ENCODE measurements at places on chromosomes 12 and 14.

DNA sequence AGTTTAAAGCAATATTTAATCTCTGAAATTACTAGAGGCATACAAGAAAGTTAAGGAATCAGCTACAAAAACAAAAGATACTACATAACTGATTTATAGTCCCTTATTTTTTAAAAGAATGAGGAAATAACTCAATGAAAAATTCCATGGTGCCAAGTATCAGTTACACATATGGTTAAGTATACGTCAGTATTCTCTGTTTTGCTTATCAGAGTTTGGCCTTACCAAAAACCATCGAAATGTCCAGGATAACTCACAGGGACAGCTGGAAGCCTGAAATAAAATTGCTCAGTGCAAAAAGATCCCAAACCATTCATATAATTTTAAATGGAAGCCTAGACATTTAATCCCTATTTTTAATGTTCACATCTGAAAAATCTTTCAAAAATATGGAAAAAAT is 3.6 kb downstream of the CFL2 start:
- DNase-seq, result no peak

DNA sequence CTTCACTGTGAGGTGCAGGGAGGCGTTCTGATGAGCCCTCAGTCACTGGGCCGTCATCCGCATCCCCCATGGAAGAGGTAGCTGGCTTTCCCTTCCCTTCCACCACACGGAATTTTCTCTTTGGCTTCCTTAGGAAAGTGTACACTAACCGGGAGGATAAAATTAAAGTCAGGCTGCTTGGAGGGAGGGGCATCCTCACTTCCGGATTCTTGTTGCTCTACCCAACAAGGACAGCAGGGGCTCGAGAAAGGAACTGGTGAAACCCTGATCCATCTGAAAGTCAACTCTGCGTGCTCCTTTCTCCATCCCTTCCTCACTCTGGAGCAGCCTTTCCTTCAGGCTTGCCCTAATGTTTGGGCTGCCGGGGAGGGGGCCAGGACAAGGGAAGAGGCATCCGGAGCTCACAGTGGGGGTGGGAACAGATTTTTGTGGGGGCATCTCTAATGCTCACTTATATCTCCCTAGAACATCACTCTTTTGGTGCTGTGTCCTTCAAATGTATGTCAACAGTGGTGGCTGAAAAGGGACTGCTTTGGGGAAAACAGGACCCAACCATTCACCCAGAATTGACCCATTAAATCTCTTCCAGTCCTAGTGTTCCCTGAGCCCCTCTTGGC is 101.4 kb upstream of the FKBP4 start:
- DNase-seq, result no peak

- DNase-seq, result no peak
Observed at GRCh38 chr12:127024791-127025190, 1242.2 kb upstream of the TMEM132C start.

DNA sequence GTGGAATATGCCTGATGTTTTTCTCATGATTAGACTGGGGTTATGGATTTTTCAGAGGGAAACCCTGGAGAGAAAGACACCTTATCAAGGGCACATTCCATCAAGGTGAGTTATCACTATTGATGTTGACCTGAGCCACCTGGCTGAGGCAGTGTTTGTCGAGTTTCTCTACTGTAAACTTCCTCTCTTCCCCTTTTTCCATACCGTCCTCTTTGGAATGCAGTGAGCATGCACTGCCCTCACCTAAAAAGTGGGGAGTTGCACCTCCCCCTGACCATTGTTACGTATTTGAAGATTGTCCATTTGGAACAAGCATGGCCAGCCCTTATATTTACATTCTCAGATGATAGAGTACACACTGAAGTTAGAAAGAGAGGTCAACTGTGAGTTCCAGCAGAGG is 53.9 kb upstream of the PWP1 start:
- no peak for DNase-seq

DNA sequence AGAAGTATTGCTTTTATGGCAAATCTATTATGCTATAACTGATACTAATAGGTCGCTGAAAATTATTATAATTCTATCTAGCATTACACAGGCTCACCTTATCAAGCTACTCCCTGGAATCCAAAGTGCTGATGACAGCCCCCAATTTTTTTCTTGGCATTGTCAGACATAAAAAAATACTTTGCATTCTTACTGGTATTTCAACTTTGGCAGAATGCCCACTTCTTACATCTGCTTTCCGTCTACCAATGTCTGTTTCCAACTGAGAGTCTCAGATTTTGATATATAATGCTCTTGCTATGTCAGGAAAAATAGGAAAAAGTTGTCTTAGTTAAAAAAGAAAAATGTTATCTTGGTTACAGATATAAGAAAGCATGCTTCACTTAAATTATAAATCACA is 615.4 kb downstream of the C12orf50 start:
- no peak for DNase-seq

DNA sequence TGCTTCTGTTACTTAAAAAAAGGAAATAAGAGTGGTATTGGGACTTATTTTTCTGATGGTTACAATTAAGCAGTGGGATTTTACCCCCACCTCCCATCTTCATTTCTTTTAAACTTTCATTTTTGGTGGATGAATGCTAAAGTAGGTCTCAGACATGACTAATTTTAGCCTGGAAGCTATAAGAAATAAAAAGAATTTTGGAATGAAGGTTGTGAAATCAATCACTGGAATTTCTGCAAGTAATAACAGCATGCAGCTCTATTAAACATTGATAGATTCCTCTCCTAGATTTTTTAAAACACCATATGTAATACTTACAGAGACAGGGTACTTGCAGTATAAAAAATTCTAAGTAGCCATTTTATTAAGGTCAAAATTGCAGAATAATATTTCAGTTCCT is 164.2 kb upstream of the CLEC14A start:
- no peak for DNase-seq

DNA sequence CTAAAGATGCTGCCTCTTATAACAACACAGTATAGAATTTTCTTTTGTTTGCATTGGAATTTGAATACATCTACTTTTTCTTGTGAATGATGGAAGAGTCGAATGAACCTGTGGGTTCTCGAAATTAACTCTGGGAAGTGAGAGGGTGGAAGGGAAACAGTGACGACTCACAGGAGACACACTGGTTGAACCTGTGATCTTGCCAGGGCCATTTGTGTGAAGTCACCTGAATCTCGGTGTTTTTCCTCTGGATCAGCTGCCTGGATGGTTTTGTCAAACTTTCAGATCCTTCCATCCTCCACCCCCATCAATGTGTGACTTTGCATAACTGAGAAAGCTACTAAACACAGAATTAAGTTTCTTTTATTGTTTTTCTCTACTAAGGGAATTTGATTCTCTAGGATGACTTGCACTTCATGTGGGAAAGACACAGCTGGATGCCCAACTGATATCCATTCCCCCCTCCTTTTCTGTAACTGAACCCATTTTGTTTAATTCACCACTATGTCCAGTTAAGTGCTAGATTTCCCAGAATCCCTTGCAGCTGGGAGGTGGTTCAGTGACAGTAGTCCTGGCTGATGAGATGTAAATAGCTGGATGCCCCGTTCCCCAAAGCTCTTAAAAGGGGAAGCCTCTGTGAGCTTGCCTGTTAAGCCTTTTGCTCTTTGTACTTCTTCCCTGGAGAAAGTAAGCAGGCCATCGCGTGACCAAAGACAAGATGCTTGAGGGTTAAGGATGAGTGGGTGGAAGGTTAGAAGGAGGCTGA is 6.3 kb downstream of the PPFIBP1 start:
- DNase-seq, result no peak

DNA sequence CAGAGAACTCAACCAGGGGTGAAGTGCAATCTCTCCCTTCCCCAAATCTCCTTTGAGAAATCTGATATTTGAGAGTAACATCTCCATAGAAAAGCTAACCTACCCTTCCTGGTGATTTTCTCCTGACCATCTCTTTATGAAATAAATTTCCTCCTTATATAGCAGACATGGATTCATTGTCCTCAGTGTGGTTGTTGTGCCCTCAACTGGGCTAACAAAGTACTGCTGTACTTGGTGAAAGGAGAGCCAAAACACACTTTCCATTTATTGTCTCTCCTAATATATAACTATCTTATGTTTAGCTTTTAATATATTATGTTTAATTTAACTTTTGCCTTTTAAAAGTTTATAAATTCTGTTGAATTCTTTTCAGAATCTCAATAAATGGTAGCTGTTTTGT is 65.1 kb upstream of the SLCO1B1 start:
- no peak for DNase-seq

- DNase-seq, result no peak
Observed at GRCh38 chr12:127664901-127665300, 602.1 kb upstream of the TMEM132C start.

GRCh38 chr14:68042586-68043210 is 223.1 kb downstream of the RAD51B start:
- no peak for DNase-seq

All from mesothelial cell of epicardium (in vitro differentiated cells).